ENCODE measurements at places on chromosomes 3 and 15.

GRCh38 chr3:40653878-40654277 is 129.1 kb downstream of the ZNF621 start:
- DNase-seq: no peak

GRCh38 chr3:177169936-177170722 is 27.2 kb downstream of the TBL1XR1 start:
- no peak for DNase-seq

- no peak for DNase-seq
These were observed 199.8 kb upstream of the ALCAM start for GRCh38 chr3:105166893-105167292.

DNA sequence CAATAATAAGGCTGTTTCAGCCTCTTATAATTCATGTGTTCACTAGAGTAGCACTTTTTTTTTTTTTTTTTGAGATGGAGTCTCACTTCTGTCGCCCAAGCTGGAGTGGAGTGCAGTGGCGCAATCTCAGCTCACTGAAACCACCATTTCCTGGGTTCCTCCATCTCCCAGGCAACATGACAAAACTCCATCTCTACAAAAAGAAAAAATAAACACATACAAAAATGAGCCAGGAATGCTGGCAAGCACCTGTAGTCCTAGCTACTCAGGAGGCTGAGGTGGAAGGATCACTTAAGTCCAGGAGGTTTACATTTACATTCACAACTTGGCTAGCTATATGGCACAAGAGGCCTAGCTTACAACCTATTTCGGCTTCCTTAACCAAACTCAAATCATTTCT is 6.8 kb downstream of the USP4 start:
- no peak for DNase-seq

GRCh38 chr3:7038394-7038793 is 177.5 kb downstream of the GRM7 start:
- DNase-seq: no peak

DNA sequence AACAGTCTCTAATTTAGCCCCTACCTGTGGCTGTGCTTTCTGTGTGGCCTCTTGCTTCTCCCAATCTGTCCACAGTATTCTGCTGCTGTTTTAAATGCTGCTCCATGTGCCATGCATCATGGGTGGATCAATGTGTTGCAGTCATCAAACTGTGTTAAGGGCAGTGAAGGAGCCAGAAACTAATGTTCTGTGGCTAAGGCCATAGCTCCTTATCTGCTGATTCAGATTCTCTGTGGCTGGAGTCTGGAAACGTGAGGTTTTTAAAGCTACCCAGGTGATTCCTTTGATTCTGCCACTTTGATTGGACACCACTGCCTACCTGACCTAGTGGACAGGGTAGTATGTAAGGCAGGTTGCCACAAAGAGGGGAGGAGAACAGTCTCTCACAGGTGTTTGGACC is 44.8 kb downstream of the MORC1 start:
- no peak for DNase-seq

DNA sequence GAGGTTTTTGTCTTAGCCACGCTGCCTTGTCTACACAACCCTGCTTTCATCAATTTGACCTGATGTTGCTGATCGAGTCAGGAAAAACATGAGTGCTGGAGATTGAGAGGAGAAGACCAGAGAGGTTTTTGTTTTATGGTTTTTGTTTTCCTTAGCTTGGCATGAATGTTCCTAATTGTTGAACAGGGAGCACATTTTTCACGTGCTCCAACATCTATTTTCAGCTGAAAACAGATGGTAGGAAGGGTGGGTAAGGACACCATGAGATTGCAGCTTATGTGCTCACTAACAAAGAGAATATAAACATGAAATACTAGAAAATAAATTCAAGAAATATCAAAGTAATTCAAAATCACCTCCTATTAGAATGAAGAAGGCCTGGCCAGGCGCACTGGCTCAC is 79.9 kb upstream of the LMCD1 start:
- no peak for DNase-seq

DNA sequence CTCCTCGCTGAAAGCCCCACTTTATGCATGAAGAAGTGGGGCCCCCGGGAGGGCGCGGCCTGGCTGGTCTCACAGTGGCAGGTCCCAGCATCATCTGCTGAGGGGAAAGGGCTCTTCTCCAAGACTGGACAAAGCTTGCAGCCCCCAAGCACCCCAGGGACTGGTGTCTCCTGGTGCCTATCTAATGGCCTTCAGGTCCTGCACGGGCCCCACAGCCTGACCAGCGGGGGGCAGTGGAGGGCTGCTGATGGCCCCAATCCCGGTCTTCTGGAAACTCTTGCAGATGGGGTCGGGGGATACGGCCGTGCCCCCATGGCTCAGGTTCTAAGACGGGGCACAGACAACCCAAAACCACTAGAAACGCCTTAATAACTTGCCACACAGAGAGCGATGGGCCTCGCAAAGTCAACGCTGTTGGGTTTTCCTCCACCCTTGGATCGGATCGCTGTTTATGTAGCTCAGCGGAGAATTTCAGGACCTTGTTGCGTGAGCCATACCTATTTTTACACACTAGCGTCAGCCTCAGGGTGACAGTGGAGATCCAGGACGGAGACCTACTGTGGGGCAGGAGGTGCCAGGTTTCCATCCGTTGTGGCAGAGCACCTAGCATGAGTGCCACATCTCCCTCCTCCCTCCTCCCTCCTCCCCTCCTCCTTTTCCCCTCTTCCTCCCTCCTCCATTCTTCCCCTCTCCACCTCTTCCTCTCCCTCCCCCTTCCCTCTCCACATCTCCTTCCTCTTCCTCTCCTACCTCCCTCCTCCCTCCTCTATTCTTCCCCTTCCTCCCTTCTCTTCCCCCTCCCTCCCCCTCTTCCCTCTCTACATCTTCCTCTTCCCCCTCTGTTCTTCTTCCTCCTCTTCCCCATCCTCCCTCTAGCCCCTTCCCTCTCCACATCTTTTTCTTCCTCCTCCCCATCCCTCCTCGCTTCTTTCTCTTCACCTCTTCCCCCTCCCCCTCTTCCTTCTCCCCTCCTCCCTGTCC is 79.3 kb upstream of the ALDH1L1 start:
- DNase-seq: no peak

DNA sequence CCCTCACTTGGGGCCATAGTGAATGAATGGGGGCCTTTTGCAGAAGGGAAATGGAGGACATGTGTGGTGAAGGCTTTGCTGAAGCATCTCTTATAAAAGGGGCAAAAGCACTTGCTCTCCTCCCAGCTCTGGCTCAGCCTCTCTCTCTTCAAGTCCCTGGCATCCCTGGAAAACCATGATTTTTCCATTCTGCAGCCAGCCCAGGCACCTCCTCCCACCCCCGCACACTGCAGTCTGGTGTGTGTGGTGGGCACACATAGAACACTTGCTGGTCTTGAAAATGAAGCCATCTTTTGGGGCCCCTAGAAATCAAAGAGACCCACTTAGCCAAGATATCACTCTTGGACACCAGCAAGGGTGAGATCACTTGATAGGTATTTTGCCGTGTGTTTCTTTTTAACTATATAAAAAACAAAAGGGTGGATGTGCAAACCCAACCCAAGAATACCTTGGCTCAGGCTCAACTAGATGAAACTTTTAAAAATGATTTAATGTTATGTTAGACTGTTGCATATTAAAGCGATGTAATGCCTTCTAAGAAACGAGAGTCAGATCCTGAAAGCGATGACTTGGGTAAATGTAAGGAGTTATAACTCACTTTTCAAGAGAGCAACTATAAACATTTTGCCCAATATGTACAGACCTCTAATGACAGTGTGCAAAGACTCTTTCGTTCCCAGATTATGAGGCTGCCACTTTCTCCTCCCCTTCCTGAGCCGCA is 16.4 kb upstream of the ALDH1A3 start:
- no peak for DNase-seq

- no peak for DNase-seq
These were observed 19.3 kb downstream of the CCDC13 start for GRCh38 chr3:42753757-42754156.

GRCh38 chr3:8623741-8624140 is 20.9 kb downstream of the SSUH2 start:
- no peak for DNase-seq

DNA sequence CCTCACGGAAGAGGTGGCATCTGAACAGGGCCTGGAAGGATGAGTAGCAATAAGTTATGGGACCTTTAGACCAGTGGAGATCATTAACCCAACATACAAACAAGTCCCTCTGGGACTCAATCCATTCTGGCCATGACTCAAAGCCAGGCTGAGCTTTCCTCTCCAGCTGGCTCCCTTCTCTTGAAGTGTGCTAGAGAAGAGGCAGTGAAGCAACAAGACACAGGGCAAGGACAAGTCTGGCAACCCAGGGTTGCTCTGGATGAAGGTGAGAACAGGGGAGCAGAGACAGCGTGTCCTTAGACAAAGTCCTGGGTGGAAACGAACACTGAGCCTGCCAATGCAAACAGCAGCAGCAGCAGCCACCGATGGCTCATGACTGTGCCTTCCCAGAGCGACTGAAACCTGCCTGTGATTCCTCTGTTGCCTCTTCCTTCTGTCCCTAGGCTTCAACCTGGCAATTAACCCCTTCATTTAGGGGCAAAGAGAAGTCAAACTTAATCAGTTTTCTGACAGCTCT is 86.8 kb downstream of the BDH1 start:
- DNase-seq: no peak

DNA sequence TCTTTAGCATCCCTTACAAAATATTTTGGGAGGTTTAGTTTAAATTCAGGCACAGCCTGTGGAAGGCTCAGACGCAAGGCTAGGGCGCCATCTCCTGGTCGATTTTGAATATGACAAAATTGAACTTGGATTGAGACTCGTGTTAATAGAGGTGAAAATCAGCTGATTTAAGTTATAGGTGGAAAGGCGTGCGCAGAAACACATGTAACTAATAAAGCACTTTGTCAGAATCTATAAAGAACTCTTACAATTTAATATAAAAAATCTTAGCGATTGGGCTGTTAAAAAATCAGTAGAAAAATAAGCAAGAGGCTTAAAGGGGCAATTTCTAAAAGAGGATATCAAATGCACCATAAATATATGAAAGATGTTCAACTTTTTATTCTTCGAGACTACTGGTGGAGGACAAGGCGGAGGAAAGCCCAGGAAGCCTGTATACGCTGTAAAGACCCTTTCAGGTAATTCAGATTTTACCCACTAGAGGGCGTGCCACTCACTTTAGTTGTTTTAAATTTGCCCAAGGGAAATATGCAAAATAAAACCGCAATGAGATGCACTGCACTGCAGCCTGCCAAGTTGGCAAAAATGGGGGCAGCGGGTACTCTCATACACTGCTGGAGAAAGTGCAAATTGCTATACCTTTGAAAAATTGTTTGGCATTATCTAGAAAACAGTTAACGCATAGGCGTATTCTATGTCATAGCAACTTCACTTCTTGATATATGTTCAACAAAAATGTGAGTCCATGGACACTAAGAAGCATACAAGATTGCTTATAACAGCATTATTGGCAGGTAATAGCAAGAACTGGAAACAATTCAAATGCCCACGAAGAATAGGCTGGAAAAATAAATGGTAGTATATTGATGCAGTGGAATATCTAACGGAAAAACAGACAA is 64.7 kb downstream of the SLC30A4 start:
- peak; percentile 55 for DNase-seq

GRCh38 chr3:78140274-78140673 is 1100.4 kb downstream of the ROBO2 start:
- no peak for DNase-seq

GRCh38 chr3:15632212-15632580 is 30.7 kb downstream of the BTD start:
- DNase-seq: no peak

- DNase-seq: no peak
These were observed 2.6 kb downstream of the TMCC1 start for GRCh38 chr3:129890891-129891290.

- no peak for DNase-seq
These were observed 24.8 kb upstream of the BOC start for GRCh38 chr3:113186566-113186965.

DNA sequence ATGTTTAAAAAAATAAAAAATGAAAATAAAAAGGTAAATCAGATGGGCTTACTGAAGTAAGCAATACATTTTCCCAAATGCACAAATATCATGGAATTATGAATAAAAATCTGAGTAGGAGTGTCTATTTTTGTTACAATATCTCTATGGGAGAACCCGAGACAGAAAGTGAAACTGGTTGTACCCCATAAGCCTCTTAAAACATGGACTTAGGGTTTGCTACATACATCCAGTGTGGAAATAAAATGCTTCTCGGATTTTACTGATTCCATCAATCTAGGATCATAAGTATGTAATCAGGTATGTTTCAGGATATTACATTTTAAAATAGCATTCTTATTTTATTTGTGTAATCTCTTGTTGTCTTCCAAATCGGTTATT is 177.8 kb upstream of the CDIN1 start:
- DNase-seq: no peak

DNA sequence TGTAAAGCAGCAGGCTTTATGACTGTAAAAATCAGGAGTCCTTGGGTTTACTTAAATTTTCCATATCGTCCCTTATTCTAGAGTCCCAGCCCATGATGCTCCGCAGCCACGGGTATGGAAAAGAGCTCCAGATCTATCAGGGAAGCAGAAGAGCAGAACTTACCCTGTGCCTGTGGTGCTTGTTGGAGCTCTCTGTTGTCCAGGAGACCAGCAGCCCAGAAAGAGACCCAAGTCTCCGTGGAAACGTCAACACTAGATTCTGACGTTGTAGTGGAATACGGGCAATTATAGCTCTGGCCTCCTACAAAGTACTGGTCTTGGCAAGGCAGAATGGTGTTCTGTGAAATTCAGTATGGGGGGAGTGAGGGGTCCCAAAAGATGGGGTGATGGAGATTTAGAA is 2.0 kb downstream of the GMNC start:
- no peak for DNase-seq

DNA sequence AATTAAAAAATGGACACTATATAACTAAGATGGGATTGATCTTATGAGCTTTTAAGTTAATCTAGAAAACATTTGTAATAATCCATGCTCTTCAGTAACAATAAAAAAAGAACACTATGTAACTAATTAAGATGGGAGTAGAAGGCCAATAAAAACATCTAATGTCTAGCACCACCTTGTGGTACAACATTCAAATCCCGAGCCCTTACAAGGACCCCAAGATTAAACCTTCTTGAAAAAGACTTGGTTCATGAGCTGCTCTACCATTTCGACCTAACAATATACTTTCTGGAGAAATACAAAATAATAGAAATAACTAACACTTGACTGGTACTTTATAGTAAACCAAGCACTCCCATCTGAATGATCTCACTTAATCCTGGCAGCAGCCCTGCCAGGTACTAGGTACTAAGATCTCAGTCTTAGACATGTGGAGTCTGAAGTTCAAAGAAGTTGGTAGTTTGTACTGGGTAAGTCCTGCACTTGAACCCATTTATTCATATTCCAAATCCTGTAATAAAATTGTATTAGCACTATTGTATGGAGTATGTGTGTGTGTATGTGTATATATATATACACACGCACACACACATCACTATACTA is 21.8 kb downstream of the METTL6 start:
- DNase-seq: peak; percentile 23

All from NCI-H2171 (cell line).